ENCODE measurements at places on chromosomes 7 and 10.
A peak's percentile ranks its signal among the peaks of the same experiment; 100 is the strongest.

DNA sequence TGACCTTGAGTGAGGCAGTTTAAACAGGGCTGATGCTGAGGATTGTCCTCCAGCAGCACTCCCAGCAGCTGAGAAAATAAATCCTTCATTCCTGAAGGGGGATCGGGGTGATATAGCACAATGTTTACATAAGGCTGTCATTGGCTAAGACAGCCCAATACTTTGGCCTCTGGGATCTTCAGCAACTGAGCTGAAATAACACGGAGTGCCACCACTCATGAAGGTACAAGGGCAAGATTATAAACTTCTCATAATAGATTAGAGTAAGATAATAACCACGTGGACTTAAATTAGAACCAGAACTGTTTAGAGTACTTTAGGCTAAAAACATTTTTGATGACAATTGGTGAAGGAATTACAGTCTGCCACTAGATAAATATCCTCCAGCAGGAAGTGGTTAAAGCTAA, 70.0 kb upstream of the PAPSS2 start:
- no peak for DNase-seq

GRCh38 chr10:76523791-76524351, 1092.4 kb downstream of the LRMDA start:
- no peak for DNase-seq

DNA sequence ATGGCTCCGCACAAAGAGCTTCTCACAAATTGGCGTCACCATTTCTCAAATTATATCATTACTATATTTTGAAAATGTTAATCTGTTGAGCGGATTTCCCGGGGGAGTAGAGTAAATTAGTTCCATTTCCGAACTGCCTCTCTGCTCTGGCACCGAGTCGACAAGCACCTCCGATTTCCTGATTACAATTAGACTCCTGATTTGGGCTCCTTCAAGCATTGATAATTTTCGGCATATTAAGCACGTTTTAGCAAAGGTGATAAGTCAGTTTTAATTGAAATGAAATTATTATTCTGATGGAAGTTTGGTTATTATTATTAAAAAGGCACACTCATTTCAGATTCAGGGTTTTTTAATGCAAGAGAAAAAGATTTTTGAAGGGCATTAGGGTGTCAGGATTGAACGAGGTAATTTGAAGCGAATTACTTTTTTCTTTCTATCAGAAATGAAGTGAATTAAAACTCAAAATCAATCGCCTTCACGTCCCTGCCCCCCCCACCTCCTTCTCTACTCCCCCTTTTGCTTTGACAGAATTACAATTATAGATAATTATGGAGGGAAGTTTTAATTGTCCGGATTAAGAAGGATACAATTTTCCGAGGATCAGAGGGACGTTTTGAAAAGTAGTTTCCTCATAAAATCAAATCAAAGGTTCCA, 4.0 kb upstream of the UNCX start:
- DNase-seq, result no peak

DNA sequence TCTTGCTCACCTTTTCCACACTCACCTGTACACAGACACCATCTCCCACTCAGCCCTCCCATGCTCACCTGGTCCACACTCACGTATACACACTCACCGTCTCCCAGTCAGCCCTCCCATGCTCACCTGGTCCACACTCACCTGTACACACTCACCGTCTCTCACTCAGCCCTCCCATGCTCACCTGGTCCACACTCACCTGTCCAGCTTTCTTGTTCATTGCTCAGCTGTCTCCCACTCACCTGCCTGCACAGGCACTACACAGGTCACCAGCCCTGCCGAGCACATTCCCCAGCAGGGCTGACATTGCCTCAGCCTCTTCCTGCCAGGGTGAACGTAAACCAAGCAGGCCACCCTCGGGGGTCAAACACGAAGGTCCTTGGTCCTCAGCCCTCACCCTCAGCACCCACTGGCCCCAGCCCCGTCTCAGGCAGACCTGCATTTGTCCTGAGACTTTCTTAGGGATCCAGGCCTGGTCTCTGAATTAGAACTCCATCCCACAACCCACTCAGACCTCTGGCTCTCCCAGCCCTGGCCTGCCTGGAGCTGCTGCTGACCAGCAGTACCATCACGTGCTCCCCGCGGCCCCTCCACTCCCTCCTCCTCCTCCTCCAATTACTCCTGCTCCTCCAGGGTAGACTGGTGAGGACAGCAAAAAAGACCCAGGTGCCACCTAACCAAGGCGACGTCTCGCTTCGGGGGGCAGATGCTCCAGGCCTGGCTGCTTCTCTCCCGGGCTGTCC, 12.8 kb upstream of the DNAAF5 start:
- DNase-seq, result no peak

- DNase-seq, result no peak
Observed at GRCh38 chr10:124291001-124291701, 127.6 kb downstream of the OAT start.

DNA sequence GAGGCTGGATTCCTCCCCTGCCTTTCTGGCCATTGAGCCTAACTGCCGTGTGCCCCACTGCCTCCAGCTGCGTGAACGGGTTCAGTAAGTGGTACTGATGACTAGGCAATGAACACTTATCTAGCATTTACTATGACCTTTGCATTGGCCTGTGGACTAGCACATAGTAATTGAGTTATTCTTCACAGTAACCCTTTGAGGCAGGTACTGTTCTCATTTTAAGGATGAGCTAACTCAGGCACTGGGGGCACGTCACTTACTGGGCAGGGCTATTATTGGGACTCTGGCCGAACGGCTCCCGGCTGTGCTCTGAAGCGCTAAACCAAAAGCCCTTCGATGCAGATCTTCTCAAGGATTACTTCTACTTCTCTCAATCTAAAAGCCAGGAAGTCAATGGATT, 38.3 kb downstream of the WIPF3 start:
- DNase-seq, result no peak

GRCh38 chr7:106063692-106064091, 48.4 kb downstream of the SYPL1 start:
- DNase-seq, result no peak

DNA sequence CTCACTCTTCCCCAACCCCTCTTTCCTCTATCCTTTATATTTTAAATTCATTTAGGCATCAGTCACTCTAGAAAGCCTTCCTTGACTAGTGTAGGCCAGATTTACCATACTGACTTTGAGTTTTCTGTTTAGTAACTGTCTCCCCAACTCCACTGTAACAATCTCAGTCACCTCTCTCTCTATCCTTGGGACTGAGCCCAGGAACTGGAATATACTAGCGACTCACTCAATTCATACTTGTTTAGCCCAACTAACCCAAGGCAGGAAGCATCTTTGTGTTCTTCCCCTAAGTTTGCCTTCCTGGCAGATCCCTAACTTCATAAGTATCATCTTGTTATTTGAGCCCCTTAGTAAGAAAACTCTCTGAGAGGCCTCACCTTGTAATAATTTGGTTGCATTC, 19.1 kb downstream of the PLCE1 start:
- DNase-seq, result no peak

GRCh38 chr10:90857635-90858460, at the start of gene HTR7:
Gene HTR7 (minus strand): TSS chr10:90858039. CDS start chr10:90857671, 368 bp downstream.
- DNase-seq, result peak; percentile 76

DNA sequence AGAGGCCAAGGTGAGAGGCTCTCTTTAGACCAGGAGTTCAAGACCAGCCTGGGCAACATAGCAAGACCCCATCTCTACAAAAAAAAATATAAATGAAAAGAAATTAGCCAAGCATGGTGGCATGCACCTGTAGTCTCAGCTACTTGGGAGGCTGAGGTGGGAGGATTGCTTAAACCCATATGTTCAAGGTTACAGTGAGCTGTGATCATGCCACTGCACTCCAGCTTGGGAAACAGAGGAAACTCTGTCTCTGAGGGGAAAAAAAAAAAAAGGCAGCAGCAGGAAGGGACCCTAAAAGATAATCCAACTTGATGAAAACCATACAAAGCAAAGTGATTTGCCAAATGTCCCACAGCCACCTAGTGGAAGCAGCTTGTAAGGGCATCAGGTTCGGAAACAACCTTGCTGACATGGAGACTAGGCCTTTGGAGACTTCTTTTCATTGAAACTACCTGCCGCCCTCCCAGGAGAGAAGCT, 15.6 kb upstream of the PBLD start:
- peak; percentile 17 for DNase-seq

DNA sequence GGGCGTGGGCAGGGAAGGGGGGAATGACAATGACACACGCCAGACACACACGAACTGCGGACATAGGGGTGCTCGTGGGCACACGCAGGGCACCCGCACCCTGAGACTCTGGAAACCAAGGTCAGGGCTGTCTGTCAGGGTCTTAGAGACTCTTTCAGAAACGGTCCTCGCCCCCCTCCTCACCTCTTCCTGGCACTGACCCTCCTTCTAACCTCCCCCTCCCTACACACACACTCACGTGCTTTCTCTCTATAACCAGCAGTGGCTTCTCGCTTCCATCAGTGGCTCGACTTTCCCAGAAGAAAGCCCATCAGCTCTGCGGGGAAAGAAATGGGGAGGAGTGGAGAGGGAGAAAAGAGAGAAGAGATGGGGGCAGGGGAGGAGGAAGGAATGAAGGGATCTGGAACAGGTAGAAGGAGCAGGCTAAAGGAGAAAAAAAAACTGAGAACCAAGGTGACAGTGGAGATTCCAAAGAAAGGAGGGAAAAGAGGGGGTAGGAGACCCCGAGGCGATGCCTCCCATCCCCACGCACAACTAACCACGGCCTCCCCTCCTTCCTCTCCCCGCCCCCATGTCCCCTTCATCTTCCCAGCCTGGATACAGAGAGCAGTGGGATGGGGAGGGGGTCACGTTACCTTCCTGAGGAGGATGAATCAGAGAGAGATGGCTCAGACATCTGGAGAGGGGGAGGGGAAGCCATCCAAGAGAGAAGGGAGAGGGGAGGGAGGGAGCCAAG, 1.7 kb upstream of the VGF start:
- no peak for DNase-seq

DNA sequence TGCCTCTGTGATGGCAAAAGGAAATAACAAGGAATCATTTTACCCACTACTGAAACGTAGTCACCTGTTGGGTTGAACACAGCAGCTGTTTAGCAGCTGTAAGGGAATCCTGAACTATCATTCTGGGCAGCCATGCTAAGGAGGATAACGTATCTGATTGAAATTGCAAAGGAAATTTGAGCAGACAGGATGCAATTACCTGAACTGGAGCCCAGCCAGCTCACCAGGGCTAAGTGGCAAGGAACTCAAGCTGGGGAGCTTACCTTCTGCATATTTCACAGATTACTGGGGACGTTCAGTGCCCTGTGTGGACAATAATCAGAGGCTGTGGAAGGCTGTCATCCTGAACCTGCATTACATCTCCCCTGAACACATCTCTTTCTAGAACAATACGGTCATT, 650.5 kb downstream of the SORCS3 start:
- DNase-seq, result no peak

GRCh38 chr10:14608381-14609001, 166.2 kb downstream of the FAM107B start:
- DNase-seq, result no peak

DNA sequence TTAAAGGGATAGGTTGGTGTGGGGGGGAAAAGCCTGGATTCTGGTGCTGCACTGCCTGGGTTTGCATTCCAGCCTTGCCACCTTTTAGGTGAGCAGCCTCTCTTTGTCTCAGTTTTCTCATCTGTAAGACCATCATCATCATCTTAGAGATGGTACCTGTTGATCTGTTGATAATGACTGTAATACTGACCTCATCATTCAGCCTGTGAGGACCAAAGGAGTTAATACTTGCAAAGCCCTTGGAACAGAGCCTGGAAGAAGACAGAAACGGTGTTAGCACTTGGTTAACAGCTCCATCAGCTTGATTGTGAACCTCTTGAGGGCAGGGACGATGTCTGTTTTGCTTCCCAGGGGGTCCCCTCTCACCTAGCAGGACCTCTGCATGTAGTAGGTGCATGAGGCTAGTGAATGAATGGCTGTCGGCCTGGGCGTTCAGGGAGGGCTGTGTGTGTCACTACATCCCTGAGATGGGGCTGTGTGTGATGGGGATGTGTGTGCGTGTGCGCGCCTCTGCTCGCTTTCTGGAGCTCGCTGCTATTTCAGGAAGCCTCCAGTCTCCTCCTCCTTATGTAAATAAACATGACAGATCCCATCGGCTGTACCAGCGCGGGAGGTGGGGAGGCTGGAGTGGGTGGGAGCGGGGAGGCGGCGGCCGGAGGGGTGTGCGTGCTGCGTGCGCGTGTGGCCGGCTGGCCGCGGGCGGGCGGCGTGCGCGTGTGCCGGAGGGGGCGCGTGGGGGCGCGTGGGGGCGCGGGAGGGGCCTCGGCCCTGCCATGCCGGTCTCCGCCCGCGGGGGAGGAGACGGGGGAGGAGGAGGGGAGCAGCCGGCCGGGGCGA, 61.2 kb downstream of the NEURL1 start:
- DNase-seq, result no peak

DNA sequence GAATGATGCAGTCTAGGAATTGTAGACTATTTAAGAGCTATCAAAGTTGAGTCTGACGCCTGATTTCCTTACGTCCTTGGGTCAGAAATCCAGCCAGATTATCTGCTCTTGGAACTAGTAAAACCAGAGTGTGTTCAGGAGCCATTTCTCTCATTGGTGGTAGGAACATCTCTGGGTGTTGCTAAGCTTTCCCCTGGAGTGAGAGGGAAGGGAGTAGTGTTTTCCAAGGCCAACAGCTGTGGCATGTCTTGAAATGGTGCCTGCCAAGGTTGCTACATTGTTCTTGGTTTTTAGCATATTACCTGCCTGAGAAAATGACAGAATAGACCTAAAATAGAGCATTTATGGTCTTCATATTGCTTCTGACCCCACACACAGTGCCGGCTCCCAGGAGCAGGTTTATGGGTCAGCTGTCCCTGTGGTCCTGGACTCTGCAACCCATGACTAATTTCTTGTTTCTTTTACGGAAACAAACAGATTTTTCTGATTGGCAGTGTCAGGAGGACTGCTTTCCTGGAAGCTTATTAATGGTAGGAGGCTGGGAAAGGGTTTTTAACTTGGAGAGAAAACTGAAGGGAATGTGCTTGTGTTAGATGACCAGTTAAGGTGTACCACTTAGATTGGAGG, 17.5 kb downstream of the GBF1 start:
- DNase-seq, result no peak

DNA sequence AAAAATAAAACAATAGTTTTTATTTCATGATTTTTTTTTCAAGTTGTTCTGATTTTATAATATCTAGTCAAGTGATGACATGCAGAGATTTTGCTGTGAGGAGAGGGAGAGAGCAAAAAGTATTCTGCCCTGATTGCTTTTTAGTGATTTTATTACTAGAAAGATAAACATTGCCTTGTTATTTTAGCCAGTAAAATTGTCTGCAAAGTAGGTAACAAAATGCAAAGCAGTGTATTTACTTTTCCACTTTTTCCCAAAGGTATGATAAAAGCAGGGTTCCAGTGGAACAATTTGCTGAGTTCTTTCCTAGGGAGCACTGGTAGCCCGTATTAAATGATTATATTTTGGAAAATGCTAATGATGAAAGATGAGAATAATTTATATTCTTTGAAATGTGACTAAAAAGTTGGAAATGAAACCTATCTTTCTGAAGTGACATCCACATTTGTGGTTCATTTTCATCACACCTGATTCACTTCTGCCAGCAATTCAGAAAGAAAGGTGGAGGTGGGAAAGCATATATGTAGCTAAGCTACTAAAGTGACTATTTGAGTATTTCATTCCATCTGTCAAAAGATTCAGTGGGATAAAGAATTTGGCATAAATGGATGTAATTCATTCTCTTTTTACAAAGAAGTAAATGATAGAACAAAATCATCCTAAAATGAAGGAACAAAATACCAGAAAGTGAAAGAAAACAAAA, 300.3 kb downstream of the ADK start:
- DNase-seq, result no peak

GRCh38 chr7:84025332-84025927, 169.2 kb downstream of the SEMA3A start:
- DNase-seq, result no peak

- DNase-seq, result no peak
Observed at GRCh38 chr10:35327790-35328403, 8.4 kb upstream of the CCNY start.

- no peak for DNase-seq
Observed at GRCh38 chr10:72792288-72792687, 100.3 kb downstream of the MCU start.
